Heart right ventricle (tissue), 16 donors: ENCODE measurements at places on chromosomes 4 and X. TPM values are rescaled to one million over a fixed set of nuclear protein-coding genes. Genes with fewer than 3 reads are reported as not detected.

DNA sequence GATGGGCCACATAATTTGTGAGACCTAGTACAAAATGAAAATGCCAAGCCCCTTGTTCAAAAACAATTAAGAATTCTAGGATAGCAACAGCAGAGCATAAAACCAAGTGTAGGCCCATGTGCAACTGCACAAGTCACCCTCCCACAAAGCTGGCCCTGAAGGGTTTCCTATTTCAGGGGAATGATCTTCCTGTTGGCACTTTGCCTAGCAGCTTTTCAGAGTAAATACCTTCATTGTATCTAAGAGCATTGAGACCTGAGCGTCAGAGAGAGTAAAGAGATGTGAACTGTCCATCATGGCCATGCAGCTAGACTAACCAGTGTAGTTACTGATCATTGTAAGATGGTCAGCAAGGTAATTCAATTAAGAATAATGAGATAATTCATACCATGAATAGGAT is 113.6 kb downstream of the CNKSR2 start:
- DNase-seq: no peak

- no peak for DNase-seq
Observed at GRCh38 chrX:45903781-45904201, 641.4 kb downstream of the ZNF674 start.

GRCh38 chr4:70239131-70239883 is 3.1 kb upstream of the CSN3 start:
- DNase-seq: no peak

Gene PDGFRA
- total RNA-seq: 18.2 TPM
